ENCODE measurements at places on chromosomes 13 and 19. TPM values are rescaled to one million over a fixed set of nuclear protein-coding genes. Genes with fewer than 3 reads are reported as not detected.

ARHGAP33 gene
- total RNA-seq = 27.4 TPM

SLC7A10 gene
- 3.0 TPM for total RNA-seq

SNRPA gene
- 59.4 TPM for total RNA-seq

PRODH2 gene
- total RNA-seq = 14.4 TPM

PPAN gene
- total RNA-seq = 18.2 TPM

NPHS1 gene
- 32.8 TPM for total RNA-seq

PRKD2 gene
- 47.6 TPM for total RNA-seq

MCEMP1 gene
- 0.64 TPM for total RNA-seq

MCF2L gene
- total RNA-seq = 40.5 TPM

GJA3 gene
- 4.4 TPM for total RNA-seq

RGCC gene
- total RNA-seq = 33.2 TPM

SLAIN1 gene
- total RNA-seq = 14.8 TPM

ATP8B3 gene
- 1.9 TPM for total RNA-seq

CGB3 gene
- not detected for total RNA-seq

CEACAM8 gene
- 2.5 TPM for total RNA-seq

IQCN gene
- total RNA-seq = 3.3 TPM

CAMSAP3 gene
- 13.0 TPM for total RNA-seq

FBXW9 gene
- total RNA-seq = 13.4 TPM

TLE2 gene
- 40.8 TPM for total RNA-seq

STXBP2 gene
- total RNA-seq = 55.6 TPM

LRRC8E gene
- 2.7 TPM for total RNA-seq

NTF4 gene
- 5.4 TPM for total RNA-seq

HCST gene
- total RNA-seq = 6.9 TPM

DCLK1 gene
- total RNA-seq = 21.1 TPM

ZNF20 gene
- 13.5 TPM for total RNA-seq

ZNF547 gene
- total RNA-seq = 5.5 TPM

ZNF223 gene
- total RNA-seq = 8.3 TPM

C1QTNF9B gene
- total RNA-seq = not detected

NMRK2 gene
- total RNA-seq = 4.7 TPM

SYNGR4 gene
- total RNA-seq = not detected

RSPH6A gene
- 0.18 TPM for total RNA-seq

SYT5 gene
- not detected for total RNA-seq

CYP4F22 gene
- 0.23 TPM for total RNA-seq

ERVV-1 gene
- total RNA-seq = 0.12 TPM

FCER2 gene
- 0.23 TPM for total RNA-seq
